ENCODE measurements at places on chromosomes 3 and 15.
A peak's percentile ranks its signal among the peaks of the same experiment; 100 is the strongest.

- DNase-seq, result no peak
Measured at GRCh38 chr3:62276658-62277180, 96.6 kb downstream of the FEZF2 start.

- DNase-seq, result no peak
Measured at GRCh38 chr15:65682404-65682911, 60.7 kb downstream of the SLC24A1 start.

DNA sequence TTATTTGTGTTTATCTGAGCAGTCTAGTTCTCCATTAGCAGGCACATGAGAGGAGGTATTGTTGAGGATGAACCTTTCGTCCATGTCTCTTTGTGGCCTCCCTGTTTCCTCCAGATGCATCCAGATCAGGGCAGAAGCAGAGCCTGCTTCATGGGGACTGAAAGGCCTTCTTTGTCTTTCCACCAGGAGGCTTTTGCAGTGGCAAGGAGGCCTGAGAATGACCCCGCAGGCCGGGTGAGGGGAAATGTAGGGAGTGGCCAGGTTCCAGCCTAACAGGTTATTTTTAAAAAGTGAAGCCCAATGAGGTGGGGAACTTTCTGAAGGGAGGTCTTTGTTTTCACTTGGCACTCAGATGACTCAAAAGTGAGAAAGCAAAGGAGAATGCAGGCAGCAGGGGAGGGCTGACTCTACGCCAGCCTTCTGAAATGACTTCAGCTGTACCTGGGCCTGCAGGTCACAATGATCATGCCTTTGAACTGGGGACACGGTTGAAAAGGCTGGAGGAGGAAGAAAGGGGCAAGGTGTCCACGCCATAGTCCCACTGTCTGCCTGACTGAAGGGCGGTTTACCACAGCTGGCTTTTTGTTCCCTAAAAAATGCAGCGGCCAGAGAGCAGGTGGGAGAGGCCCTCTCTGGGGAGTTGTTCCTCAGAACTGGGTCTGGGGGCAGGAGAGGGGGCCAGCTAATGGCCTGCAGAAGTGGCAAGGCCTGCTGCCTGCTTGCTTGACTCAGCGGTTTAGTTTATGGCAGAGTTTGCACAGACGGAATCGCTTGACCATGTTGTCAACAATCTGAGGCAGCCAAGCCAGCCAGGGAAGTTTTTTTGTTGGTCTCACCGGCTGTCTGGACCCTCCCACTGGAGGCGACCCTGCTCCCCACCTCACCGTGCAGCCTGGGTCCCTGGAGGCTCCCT is 28.7 kb downstream of the CMTM7 start:
- DNase-seq, result peak; percentile 58

DNA sequence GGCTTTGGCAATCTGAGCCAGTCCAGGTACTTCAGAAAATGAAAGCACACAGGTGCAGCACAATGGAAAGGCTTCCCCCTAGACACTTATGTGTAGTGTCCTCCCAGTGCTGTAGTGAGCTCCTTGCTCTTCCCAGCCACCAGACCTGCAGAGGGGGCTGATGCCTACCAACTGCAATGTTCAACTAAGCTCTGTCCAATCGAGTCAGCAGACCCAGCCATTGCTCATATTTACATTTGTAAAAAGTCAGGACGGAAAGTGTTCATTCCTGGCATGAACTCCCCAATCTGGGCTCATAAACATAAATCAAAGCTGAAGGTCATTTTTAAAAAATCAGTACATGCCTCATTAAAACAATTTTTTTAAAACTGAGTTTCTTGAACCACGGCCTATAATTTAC is 73.0 kb downstream of the FOXP1 start:
- DNase-seq, result no peak

DNA sequence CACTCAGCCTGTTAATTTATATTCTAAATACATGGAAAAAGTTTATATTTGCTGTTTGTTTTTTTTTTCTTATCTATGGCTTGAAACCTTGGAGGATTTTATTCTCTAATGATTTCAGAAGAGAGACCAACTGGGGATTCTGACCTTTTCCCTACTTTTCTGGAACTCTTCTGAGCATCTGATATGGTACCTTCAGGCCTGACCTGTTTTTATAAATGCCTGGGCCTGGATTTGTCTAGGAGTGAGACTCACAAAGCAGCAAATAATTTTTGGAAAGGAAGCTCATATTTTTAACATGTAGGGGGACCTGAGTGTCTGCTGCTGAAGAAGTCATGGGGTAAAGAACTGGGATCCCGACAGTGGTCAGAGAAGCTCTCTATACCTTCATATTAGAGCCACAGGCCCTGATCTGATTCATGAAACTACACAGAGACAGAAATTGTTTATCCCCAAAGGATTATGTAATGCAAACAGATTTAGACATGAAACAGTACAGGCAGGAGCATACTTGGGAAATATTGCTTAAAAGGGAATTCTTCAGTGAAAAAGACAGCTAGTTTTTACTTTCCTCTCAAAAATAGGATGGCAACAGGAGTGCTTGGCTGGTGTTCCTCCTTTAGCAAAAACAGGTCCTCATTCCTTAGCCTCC is 15.9 kb downstream of the PPM1L start:
- no peak for DNase-seq

DNA sequence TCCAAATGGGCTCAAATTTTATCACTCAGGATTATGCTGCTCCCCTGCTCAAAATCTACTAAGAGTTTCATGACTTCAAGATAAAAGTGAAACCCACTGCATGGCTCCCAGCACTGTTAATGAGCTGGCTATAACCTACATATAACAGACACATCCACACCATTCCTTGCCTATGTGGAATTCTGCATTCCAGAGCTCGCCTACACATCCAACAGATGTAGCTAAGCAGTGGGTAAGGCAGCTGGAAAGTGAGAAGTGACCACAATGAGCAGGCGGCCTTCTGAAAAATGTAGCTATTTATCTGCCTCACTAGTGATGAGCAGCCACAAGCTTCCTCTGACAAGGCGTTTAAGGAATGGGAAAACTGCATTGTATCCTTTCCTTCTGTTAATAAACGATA is 92.0 kb upstream of the TRIM42 start:
- no peak for DNase-seq

GRCh38 chr3:177591379-177591778 is 394.1 kb upstream of the TBL1XR1 start:
- DNase-seq, result no peak

DNA sequence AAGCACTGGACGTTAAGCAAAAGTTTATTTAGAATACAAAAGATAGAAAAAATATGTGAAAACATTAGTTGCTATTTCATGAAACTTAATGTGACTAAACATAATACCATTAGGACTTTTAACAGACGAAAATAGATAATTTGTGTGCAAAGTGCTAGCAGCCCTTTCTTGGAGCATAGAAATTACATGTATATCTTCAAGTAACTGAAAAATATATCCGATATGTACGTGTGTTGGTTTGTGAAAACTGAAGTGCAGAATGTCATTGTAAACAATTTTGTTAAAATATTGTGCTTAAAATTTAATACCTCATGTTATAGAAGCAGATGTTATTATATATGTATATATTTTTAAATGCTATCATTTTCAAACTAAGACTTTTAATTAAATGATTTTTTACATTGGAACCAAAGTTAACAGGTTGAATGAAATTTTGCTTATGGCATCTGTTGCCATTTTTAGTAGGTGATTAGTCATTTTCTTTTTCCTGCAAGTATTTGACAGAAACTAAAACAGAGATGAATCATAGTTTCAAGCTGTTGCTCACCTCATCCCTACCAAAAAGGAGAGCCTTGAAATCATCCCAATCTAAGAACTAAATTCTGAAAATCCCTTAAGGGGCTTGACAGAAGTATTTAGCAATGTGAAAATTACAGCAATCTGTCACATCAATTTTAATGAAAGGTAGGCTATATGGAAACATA is 334.8 kb downstream of the NAALADL2 start:
- DNase-seq, result no peak

- no peak for DNase-seq
Measured at GRCh38 chr3:52534281-52535183, 875 bp upstream of the NT5DC2 start.

DNA sequence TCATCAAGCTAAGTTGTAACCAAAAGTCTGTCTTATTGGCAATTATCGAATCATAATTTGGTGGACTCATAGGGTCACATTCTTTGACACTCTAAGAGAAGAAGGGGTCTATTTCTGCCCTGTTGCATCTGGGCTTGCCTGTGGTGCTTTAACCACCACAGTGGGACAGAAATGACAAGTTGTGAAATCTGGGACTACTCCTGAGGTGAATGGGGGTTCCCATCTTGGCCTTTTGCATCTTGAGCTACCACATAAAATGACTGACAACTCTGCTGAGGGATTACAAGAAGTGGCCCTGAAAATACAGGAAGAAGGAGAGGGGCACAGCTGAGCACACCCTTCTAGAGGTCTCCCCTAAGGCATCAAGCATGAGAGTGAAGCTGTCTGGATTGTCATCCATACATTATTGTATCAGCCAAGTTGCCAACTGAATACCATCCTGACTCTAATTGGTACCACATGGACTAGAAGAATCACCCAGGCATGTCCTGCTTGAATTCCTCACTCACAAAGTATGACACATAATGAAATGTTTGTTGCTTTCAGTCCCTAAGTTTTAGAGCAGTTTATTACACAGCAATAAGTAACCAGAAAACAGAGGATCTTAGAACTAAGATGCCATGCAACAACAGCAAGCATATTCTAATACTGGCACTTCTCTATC is 306.5 kb downstream of the ROBO1 start:
- DNase-seq, result no peak

DNA sequence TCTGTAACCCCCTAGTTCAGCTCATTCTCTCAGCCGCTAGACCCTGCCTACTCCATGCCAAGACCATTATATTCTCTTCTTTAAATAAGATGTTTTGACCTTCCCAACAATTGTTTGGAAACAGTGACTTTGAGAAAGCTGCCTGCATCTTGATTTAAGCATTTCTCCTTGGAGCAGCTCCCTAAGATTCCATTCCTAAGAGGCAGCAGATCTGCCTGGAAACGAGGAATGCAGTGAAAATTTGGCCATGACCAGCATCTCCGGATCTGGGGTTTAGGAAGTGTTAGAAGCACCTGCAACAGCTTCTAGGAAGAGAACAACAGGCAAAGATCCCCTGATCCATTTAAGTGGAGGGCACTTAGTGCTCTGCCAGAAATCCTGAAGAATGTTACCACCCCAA is 235.7 kb downstream of the NTRK3 start:
- DNase-seq, result no peak

DNA sequence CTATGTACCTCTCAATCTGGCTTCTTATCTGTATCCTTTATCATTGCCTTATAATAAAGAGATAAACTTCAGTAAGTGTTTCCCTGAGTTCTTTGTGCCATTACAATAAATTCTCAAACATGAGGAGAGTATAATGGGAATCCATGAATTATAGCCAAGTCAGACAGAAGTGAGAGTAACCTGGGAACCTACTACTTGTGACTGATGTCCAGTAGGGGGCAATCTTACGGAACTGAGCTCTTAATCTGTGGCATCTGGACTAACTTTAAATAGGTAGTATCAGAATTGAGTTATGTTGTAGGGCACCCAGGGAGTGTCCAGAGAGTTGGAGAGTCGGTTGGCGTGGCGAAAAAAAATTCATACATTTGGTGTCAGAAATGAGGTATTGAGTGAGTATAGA is 542.6 kb downstream of the ZBBX start:
- DNase-seq, result no peak

DNA sequence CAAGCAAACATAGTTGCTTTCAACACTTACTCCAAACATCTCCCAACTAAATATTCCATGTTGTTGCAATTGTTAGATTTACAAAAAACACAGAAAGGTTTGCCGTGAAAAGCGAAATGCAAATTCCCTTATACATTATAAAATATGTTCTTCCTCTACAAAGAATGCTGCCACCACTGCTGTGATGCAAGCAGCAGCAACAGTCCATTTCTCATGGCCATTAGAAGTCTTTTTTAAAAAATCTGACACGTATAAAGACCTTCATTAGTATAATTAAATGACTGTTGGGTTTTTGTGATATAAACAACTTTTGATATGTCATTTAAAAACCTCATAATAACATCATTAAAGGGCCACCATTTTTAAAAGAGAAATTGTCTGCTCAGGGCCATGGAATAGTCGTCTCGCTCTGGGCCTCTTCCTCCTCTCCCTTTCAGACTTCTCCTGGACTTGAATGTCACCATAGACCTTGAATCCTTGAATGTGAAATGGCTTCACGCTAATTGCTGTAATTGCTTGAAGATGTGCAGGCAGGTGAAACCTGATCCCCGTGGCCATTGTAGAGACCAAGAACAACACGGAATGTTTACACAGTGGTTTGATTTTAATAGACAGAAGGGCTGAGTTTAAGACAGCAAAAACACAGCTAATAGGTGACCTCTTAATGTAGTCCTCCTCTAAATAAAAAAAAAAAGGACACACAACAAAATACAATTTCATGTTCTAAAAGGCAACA is 450.4 kb downstream of the FOXP1 start:
- no peak for DNase-seq

DNA sequence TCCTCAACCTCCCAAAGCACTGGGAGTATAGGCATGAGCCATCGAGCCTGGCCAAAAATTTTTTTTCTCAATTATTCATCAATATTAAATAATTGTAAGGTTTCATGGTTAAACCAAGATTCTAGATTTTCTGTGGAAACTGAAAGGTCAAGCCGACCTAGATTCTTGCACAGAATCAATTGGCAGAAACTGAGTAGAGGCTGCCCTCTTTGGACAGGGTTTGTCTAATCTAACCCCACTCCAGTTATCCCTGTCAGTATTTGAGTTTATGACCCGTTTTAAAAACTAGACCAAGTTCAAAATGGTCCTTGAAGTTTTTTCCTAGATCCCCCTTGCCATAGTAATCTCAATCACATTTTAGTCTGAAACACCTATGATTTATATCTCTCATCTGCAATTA is 8.6 kb upstream of the ADAM10 start:
- no peak for DNase-seq

DNA sequence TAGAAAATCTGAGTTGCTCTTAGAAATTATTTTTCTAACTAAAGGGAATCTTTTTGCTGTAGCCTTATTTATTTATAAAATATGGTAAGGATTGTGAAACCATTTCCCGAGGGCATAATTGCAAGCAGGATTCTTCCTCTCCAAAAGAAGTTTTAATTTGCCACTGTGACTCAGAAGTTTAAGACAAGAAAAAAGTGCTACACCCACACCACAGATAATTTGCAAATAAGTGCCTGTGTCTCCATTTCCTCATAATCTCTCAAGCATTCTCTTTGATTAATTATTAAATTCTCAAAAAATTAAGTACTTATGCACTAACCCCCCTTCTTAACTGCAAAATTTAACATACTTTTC is 43.6 kb downstream of the RASA2 start:
- no peak for DNase-seq

GRCh38 chr15:70854666-70854976 is 664 bp upstream of the LARP6 start:
- DNase-seq, result no peak

GRCh38 chr3:77595371-77595870 is 555.5 kb downstream of the ROBO2 start:
- no peak for DNase-seq

GRCh38 chr15:58441376-58442070 is 9.7 kb downstream of the LIPC start:
- DNase-seq, result no peak

DNA sequence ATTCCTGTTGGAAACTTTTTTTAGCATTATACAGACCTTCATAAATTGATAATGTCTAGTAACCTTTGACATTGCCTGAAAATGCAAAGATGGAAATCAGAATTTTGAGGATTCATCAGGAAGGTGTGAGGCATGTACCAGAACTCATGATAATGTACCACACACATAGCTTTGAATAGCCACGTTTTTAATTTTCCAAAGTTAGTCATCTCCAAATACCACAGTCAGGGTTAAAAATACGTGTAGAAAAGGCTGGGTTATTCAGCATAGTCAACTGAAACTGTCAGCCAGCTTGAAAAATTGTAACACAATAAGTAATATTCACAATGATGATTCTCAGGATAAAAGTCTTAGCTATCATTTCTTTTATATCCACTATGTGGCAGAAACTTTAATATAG is 102.0 kb upstream of the THRB start:
- no peak for DNase-seq

All from activated naive CD4-positive, alpha-beta T cell treated with anti-CD3 and anti-CD28 coated beads, Interleukin-2, amount 50 U/mL, for 16 hours (primary cell).